Panc1 (cell line): ENCODE measurements at places on chromosomes 4 and X.

DNA sequence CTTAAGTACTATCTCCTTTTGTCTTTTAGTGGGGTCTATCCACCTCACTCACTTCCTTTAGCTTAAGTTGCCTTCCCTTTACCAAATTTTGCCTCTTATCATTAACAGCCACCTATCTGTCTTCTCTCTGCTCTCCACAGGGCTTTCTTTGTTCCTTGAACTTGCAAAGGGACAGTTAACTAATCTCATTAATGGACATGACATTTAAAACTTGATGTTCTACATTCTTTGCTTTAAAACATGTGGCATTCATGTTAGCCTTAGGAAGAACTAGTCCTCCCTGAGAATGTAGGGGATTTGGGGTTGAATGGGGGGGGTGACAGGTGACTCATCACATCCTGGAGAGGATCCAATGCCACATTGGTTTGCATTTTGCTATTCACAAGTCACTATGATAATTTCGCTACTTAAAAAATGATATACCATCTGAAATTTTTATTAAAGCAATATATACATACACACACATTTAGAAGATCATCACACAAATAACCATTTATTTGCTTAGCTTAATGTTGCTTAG is 41.0 kb upstream of the DMD start:
- no peak for DNase-seq

DNA sequence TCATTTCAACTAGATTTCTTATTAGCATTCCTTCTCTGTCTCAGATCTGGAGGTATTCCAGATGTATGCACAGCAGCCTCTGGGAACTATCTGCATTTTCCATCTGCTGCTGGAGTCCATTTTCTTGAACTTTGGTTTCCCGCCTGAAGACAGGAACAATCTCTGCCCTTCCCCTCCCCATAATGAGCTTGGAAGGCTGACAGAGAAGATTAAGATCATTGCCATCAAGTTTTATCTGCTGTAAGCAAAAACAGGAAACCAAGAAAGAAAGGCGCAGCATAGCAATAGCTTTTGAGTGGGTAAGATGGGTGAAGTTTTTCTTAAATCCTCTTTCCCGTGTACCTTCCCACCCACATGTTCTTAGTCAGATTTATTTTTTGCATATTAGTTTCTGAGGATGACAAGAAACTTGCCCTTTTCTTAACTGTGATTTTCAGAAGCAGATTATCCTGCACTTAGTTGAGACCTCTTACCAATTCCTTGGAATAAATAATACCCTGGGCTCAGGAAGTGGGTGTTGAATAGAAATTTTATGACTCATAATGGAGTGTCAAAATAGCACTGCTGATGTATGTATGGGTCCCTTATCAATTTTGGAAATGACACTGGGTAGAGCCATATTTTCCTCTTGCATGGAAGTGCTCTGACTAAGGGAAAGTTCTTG is 78.3 kb downstream of the CT47B1 start:
- no peak for DNase-seq

GRCh38 chrX:152619897-152620296 is 17.8 kb upstream of the GABRQ start:
- DNase-seq: no peak

DNA sequence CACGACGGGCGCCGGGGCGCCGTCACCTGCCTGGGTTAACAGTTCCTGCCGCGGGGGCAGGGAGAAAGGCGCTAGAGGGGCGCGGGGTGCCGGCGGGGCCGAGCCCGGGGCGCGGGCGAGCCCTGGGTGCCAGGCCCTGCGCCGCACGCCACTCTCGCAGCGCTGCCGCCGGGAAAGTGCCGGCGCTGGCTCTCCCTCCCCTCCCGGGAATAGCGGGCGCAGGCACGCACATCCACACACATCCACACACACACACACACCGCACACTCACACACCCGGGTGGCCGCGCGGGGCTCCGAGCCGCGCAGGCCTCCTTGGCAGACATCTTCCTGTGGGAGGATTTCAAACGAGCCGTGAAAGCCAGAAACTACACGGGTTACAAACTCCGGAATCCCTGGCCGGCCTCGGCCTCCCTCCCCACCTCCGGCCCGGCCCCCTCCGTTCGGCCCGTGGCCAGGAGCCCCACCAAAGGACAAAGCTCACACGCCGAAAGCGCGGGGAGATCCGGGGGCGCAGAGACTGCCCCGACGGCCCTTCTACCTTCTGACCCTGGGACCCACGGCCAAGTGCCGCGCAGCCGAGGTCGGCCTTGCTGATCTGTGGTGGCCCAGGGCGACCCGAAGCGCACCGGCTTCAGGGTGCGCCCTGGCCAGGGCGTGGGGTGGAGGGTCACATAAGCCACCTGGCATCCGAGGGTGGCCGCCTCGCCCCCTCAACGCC is 92.3 kb downstream of the BCOR start:
- no peak for DNase-seq

- DNase-seq: no peak
Measured at GRCh38 chr4:30495251-30495650, 224.9 kb upstream of the PCDH7 start.

GRCh38 chrX:16785247-16786138 is 773 bp upstream of the TXLNG start:
- no peak for DNase-seq
